Lung microvascular endothelial cell (primary cell): ENCODE measurements at places on chromosomes 7 and 10. TPM values are rescaled to one million over a fixed set of nuclear protein-coding genes. Genes with fewer than 3 reads are reported as not detected.

The TCAF1 gene
- total RNA-seq: 32.7 and 38.1 TPM in 2 replicates

The SPDYE8 gene
- total RNA-seq: not detected in 2 replicates

The GSTK1 gene
- total RNA-seq: 61.5 and 77.0 TPM in 2 replicates

The SRRT gene
- 29.9 and 34.9 TPM in 2 replicates for total RNA-seq

The EPDR1 gene
- total RNA-seq: 2.0 and 2.4 TPM in 2 replicates

The LOXL4 gene
- under 0.01 and 0.87 TPM in 2 replicates for total RNA-seq
